Activated CD4-positive, alpha-beta T cell treated with anti-CD3 and anti-CD28 coated beads, Interleukin-2, amount 50 U/mL, for 24 hours (primary cell): ENCODE measurements at places on chromosomes 3 and 15.

- no peak for DNase-seq
Measured at GRCh38 chr3:175108613-175109151, 249.5 kb downstream of the NAALADL2 start.

DNA sequence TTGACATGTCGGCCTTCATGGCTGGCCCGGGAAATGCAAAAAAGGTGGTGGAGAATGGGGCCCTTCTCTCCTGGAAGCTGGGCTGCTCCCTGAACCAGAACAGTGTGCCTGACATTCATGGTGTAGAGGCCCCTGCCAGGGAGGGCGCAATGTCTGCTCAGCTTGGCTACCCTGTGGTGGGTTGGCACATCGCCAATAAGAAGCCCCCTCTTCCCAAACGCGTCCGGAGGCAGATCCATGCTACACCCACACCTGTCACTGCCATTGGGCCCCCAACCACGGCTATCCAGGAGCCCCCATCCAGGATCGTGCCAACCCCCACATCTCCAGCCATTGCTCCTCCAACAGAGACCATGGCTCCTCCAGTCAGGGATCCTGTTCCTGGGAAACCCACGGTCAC is 23.1 kb upstream of the BSN start:
- no peak for DNase-seq

DNA sequence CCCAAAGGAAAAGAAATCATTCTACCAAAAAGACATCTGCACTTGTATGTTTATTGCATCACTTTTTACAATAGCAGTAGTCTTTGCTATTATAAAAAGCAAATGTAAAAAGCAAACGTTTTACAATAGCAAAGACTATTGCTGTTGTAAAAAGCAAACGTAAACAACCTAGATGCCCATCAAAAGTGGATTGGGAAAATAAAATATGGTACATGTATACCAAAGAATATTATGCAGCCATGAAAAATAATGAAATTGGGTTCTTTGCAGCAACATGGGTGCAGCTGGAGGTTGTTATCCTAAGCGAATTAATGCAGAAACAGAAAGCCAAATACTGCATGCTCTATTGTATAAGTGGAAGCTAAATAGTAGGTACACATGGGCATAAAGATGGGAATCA is 97.3 kb upstream of the ZBTB20 start:
- no peak for DNase-seq

- no peak for DNase-seq
Measured at GRCh38 chr15:31265090-31265870, 61.4 kb upstream of the KLF13 start.

DNA sequence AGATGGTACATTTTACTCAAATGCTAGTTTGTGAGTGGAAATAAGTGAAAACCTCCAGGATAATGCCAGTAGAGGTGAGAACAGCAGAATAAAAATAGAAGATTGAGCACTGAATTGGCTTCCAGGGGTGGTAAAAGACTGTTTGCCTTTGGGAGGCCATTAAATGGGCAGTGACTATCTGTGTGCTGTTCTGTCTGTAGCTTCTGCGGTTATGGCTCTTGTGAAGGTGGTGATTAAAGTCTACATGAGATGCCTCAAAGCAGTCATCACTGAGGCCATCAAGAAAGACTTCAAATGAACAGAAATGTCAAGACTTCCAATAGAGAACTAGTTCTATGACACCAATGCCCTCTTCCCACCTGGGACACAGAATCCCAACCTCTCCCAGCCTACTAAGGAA is 108.8 kb downstream of the EFHB start:
- no peak for DNase-seq

- no peak for DNase-seq
Measured at GRCh38 chr3:179882292-179882691, 154.4 kb downstream of the PEX5L start.

DNA sequence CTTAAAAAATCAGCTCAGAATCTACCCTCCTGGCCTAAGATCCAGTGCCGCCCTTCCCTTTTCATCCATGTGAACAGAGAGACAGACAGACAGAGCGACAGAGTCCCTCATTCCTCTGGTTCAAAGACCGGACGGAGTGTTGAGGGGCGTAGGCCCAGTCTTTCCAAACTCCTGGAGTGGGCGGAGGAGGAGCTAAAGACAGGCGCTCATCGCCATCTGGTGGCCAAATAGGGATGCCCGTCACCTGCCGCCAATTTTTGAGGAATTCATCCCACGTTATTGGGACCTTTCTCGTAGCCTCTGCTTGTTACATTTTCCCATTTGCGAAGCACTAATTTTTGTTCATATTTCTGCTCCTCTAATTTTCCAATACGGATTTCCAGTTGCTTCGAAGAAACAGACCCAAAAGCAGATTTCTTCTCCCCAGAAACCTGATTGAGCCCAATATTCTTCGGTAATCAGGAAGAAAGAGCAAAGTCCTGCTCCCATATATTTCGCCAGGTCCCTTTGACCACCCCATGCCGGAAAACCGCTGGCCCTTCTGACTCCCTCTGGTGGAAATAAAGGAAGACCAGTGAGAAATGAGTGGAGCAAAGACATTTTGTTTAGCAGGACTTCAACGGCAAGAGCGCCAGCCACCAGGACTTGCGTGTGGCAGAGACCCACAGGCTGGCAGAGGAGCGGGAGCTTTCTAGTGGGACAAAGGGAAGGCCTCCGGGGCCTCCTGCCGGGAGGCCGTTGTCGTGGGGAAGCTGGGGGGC is 88.0 kb downstream of the LRRK1 start:
- peak; percentile 34 for DNase-seq
